ENCODE measurements at places on chromosomes 6 and 20. TPM values are rescaled to one million over a fixed set of nuclear protein-coding genes. Genes with fewer than 3 reads are reported as not detected.
A peak's percentile ranks its signal among the peaks of the same experiment; 100 is the strongest.

Gene GHRH
- total RNA-seq = not detected

DNA sequence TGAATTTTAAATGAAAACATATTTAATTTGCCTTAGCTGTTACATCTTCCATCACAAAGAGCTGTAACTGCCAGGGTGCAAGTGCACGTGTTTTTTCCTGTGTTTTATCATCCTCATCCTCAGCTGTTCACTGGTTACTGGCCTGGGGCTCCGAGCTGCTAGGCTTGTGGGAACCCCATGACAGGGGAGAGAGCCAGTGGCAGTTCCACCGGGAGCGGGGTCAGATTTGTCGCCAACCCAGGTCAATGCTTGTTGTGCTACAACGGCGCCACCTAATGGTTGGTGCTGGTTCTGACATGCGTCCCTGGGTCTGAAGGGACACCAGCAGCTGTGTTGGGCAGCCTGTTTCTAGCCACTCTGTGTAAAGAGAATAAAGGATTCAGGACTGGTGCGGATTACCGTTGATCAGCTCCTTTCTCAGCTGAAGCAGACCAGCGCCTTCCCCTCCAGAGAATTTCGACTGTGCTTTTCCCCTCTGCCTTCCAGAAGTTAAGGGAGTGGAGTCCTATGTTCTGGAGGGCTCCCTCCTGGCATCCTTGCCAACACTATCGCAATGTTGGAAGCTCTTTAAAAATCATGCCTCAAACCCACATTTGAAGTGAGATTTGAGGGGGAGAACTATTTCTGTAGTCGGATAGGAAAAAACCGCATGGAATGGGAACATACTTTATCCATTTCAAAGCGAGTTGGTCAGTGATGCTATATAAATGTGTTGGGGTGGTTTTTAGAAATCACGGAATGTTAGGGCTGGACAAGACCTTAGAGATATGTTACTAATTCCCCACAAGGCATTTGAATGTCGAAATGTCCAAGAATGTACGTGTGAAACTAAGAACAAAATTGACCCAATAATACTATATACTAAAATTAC is 32.1 kb downstream of the SUMO4 start:
- peak; percentile 86 for DNase-seq

Gene OVOL2
- not detected for total RNA-seq

Gene TENT5A
- 40.0 TPM for total RNA-seq

Gene TUBB2B
- total RNA-seq = 2.9 TPM

DNA sequence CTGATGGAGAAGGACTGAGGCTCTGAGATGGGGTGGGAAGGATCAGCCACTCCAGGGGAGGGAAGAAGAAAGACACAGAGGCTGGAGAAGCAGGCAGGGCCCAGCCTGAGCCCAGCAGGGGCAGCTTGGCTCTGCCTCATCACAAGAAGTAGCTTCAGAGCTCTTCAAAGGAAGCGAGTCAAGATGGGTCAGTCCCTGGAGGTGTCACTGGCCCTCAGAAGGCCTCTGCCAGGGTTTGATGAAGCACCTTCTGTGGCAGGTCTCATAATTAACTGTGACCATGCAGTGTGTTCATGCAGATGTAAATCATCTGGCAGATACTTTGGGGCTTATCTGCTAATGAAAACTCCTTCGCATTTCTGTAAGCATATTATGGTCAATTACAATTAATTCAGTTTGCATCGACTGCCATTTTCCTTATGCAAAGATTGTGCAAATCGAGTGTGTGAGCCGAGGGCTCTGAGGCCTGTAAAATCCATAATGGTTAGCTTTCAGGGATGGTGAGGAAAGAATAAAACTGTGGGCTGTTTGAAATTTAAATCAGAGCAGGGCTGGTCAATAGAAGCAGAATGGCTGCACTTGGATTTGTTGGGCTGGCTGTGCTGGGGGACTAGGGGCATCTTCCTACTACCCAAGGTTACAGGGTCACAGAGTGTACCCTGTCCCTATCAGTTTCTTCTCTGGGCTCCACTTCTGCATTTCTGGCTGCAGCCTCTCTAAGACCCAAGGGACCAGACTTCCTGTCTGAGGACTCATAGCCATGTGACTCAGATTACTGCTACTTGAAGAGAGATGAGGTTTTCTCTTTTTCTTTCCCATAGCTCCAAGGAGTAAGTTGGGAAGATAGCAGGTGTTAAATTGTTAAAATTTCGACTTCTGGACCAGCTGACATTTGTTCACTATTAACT is 376.6 kb downstream of the DHX35 start:
- no peak for DNase-seq

DNA sequence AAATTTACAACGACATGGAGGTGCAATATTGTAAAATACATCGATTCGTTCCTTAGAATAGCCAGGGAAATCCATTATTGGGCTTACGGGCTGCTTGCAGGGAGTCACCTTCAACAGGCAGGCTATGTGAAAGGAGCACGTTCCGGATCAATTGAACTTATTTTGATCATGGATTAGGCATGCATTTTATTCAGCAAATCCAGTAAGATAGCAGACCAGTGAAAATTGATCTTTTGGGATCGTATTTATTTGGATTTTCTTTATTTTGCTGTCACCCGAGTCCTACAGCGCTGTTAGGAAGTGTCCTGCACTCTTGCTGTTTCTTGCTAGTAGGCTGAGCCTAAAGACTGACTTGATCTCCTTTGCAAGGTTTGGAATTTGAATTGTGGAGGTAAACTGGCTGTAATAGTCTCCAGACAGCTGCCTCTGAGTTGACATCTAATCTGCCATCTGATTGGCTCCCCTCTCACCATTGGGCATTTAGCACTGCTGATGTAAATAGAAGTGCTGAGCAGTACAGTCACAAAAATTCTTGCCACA is 3.0 kb downstream of the ARID1B start:
- peak; percentile 97 for DNase-seq

GRCh38 chr6:17218023-17218748 is 63.0 kb upstream of the RBM24 start:
- DNase-seq = no peak

Gene ARHGAP18
- total RNA-seq = 26.2 TPM

GRCh38 chr6:20569000-20569610 is 34.8 kb downstream of the CDKAL1 start:
- DNase-seq = peak; percentile 20

GRCh38 chr20:58188527-58188926 is 39.9 kb downstream of the ANKRD60 start:
- no peak for DNase-seq

Gene GNRH2
- not detected for total RNA-seq

Gene IL22RA2
- total RNA-seq = not detected

- DNase-seq = no peak
Observed at GRCh38 chr6:166333172-166333995, 9.0 kb downstream of the SFT2D1 start.

- no peak for DNase-seq
Observed at GRCh38 chr6:15326067-15326614, 80.3 kb downstream of the JARID2 start.

DNA sequence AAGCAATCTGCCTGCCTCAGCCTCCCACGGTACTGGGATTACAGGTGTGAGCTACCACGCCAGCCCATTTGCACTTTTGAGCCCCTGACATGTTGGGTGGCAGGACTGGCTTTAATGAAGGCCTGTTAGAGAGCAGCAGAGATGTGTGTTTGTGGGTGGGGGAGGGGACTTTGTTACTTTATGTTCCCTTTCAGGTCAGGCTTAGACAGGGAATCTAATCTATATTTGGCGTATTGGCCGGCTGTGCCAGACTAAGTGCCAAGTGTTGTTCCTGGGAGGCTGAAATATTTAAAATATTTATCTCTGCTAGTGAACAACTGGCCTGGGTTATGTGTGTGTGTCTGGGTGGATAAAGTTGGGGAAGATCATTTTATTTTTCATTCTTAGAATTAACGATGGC is 6.1 kb downstream of the GMPR start:
- no peak for DNase-seq

Gene KIF13A
- 86.8 TPM for total RNA-seq

Gene CDYL
- total RNA-seq = 25.8 TPM

DNA sequence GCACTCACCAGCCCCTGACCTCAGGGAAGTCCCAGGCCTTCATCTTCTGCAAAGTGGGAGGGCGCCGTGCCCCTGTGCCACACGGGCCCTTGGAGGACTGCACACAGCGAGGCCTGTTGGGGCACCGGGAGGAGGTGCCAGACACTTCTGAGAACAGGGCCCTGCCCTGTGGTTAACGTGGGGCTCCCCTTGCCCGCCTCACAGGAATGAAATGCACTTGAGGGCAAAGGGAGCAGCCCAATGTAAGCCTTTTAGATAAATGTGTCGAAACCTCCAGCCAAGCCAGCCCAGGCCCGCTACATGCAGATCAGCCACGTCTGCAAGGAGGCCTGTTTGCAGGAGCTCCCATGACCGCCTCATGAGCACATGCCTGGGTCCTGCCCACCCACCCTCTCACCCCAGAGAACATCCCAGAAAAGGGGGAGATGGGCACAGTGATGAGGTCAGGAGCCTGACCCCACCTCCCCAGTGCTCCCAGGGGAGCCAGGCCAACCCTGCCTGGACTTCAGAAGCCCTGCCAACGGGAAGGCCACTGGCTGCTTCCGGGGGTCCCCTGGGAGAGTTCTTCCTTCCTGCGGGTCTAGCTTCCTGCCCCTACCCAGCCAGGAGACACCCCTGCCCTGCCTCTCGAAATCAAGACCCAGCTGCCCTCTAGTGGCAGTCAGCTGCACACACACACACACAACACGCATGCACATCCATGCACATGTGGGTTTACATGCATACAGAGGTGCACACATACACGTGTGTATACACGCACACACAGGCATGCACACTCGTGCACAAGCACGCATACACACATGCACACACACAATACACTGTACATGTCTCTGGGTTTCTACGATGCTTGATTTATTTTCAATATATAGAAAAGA is 178.7 kb downstream of the TAF4 start:
- peak; percentile 30 for DNase-seq

GRCh38 chr6:23784301-23784919 is 341.6 kb upstream of the NRSN1 start:
- DNase-seq = peak; percentile 12

DNA sequence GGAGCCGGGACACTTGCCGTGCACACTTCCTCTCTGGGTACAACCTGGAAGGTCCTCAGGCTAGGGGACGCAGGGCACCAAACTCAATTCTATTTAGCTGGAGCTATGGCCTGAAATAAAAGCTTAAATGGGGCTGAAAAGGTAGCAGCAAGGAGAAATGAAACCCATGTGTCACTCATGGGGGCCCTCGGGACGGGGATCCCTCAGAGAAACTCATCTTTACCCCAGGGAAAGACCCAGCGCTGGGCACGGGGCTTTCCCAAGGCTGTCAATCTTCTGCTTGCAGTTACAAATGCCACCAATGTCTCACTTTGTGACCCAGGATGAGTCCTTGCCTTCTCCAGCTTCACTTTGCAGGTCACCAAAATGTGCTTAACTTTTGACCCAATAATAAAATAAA is 16.5 kb downstream of the SNAI1 start:
- no peak for DNase-seq

GRCh38 chr6:122494665-122495272 is 23.2 kb upstream of the SERINC1 start:
- DNase-seq = no peak

DNA sequence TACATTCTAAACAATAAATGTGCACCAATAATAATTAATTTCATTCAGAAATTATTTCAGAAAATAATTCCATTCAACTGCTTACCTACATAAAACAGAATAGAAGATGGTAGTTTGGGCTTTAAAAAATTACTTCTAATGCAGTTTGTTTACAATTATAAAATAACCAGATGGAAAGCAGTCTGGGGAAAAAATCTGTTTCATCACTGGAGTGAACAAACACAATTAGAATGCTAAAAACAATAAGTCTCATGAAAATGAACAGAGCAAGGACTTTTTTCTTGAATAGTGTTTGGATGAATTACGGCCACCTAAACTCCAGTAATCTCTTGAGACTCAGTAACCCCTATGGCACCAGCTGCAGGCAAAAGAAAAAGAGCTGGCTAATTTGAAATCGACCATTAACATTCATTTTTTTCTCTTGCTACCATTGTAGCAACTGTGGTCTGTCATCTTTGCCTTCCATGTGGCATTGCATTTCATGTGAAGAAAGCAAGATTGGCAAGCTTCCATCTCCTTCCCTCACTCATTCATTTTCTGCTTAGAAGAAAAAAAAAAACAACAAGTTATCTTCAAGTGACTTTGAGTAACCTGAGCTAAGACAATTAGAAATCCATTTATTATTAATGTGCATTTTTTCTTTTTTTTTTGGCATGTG is 88.4 kb upstream of the CEP85L start:
- DNase-seq = no peak

DNA sequence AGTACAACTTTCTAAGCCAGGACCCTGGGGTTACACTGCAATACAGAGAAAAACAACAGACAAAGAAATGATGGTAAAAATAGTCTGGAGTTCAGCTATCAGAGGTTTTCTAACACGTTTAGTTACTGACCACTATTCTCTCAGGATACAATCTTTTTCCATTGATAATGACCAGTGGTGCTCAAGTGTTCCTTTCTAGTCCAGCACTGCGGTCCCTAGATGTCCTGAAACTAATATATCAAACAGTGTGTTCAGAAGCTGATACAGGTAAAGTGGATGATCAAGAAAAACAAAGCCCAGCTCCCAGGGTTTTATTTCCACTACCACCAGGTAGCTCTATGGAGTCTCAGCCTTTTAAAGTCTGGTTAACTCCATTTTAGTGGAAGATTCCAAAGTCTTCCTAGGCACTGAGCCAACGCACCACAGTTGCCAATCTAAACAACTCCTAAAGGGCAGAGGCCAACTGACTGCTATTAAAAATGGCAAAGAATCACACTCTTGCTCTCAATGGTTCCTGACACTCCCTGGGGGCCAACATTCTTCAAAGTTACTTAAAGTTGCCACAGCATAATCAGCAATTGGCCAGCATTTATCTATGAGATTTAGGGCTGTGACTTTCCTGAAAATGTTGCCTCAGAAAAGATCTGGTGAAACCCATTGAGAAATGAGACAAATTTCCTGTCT is 38.2 kb downstream of the DZANK1 start:
- peak; percentile 71 for DNase-seq

GRCh38 chr6:170199716-170200115 is 91.2 kb downstream of the DLL1 start:
- no peak for DNase-seq

DNA sequence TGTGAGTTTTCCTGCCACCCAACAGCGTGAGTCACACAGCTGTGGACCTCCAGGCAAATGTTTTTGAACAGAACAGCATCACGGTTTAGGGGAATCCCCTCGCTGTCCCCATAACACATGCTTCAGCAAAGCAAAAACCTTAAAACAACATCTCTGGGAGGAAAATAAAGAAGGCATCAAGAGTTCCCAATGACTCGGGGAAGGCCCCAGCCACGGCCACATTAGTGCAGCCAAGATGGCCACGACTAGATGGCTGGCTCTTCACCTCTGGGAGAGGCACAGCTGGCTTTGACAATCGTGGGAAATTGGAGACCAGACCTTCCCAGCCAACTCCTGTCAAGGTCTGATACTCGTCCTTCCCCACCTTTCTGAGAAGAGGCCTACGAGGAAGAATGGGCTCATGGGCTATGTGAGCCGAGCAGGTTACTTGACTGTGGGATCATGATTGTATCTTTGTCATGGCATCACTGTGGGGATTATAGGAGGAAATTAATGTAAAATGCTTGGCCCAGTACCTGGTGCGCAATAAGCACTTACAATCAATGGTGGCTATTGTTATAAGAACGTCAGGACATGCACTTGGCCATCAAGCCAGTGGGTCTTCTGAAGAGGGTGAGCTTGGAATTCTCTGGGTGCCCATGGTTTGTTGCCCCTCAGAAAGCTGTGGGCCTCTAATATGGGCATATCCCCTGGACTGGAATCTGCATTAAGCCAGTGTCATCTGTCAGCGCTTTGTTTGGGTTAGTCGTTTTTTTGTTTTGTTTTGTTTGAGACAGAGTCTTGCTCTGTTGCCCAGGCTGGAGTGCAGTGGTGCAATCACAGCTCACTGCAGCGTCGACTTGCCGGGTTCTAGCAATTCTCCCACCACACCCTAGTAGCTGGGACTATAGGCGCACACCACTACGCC is 43.6 kb downstream of the FGD2 start:
- DNase-seq = peak; percentile 84

All from fibroblast of the aortic adventitia (primary cell).